ENCODE measurements at places on chromosomes 7 and 10.

DNA sequence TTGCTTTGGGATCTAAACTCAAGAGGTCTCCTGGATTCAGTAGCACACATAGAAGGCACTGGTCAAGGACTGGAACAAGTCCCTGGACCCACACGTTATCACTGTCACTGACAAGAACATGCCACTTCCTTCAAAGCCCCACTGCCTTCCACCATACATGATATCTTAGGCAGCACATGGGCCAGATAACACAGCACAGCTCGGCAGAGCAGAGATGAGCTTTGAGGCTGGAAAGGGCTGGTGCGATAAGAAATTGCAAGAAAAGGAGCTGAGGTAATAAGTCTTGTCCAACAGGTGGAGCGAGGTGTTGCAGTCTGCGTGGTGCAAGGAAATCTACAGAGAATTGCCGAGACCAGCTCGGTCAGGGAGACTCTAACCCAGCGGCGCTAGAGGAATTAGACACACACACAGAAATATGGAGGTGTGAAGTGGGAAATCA, 139.8 kb upstream of the CDK13 start:
- H3K36me3 ChIP-seq: no peaks in the 10 kb centered on the region
- no peaks in the 10 kb centered on the region for H3K4me1 ChIP-seq
- no peak for DNase-seq
- H3K27ac ChIP-seq: no peak overlapping the region

GRCh38 chr10:28601012-28601411, 68.1 kb downstream of the WAC start:
- H3K36me3 ChIP-seq: peaks cover 69% of the 10 kb centered on the region
- H3K4me3 ChIP-seq: no peak overlapping the region
- H3K27ac ChIP-seq: no peak overlapping the region
- DNase-seq: no peak
- peaks cover 20% of the 10 kb centered on the region for H3K4me1 ChIP-seq
- no peaks in the 10 kb centered on the region for H3K27me3 ChIP-seq

- no peak for DNase-seq
- H3K36me3 ChIP-seq: no peaks in the 10 kb centered on the region
- H3K27me3 ChIP-seq: no peaks in the 10 kb centered on the region
- peaks cover 14% of the 10 kb centered on the region for H3K4me1 ChIP-seq
Observed at GRCh38 chr10:126006906-126007305, 110.5 kb downstream of the FANK1 start.

DNA sequence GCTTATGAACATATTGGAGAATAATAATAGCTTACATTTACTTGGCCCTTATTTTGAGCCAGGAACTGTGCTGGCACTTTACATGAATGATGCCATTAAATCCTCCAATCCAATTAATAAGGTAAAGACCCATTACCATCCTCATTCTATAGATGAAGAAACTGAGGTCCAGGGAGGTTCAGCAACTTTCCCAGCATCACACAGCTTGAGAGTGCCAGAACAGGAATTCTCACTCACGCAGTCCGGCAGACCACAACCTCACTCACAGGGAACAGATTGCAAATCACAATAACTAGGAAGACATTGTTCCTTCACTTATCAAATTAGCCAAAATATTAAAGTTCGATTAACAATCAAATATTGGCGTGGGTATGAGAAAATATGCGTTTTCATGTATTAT, 18.3 kb downstream of the GPRIN2 start:
- no peak overlapping the region for H3K27ac ChIP-seq
- H3K4me3 ChIP-seq: no peak overlapping the region
- DNase-seq: no peak
- peaks cover 45% of the 10 kb centered on the region for H3K27me3 ChIP-seq
- H3K4me1 ChIP-seq: no peaks in the 10 kb centered on the region
- H3K36me3 ChIP-seq: no peaks in the 10 kb centered on the region

DNA sequence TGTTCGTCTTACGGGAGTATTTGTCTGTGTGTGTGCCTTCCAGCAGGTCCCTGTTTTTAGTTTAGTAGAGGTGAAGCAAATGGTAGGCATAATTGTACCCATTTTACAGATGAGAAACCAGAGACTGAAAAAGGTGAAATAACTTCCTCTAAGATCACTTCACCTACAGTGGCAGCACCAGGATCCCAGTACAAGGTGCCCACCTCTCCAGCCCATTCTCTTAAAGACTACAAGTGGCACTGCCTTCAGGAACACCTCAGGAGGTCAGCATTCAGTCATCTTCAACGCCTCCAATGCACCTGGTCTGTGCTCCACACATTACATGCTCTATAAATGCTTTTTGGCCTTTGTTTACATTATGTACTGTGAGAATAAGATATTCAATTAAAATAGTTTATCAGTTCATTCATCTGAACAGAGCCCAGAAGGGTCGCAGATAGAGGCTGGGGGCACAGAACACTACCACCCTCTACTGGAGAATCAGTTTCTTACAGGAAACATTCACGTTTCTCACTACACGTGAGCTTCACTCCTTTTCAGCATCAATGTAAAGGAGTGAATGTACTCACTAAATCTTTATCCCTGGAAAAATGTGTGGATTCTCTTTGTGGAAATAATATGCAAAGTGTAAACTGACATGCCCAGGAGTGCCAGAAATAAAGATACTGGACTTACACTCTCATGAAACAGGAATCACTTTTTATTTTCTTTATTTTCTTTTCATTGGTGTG, 45.5 kb upstream of the ABLIM1 start:
- no peaks in the 10 kb centered on the region for H3K36me3 ChIP-seq
- H3K27me3 ChIP-seq: no peaks in the 10 kb centered on the region
- H3K4me3 ChIP-seq: no peak overlapping the region
- DNase-seq: no peak
- H3K4me1 ChIP-seq: no peaks in the 10 kb centered on the region
- no peak overlapping the region for H3K27ac ChIP-seq

DNA sequence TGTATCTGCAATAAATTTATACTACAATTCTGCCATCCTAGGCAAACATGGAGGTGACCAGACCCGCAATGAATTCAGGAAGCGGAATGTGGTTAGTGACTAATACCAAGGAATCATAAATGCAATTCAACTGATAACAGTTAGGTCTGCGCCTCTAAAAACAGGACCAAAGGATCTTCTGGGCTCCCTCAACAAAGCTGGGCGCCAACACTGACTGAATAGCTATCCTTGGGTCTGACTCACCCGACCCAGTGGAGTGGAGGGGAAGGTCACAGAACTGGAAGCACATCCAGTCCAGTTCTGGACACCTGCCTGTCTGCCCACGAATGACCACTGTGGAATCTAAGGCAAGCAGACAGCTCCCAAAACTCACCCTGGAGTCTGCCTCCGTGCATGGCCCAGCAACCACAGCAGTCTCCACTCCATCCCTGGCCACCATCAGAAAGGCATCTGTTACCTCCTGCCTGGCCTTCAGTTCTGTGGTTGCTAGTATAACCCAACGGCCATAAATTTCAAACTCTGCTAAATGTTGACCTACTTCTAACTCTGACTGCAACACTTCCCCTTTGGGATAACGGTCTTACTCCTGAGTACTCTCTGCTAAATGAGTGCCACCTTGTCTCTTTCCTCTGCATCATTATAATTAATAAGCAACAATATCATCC, 43.0 kb upstream of the DLX6 start:
- H3K36me3 ChIP-seq: no peaks in the 10 kb centered on the region
- no peak overlapping the region for H3K4me3 ChIP-seq
- no peak for DNase-seq
- peaks cover 4% of the 10 kb centered on the region for H3K27me3 ChIP-seq
- H3K4me1 ChIP-seq: no peaks in the 10 kb centered on the region

DNA sequence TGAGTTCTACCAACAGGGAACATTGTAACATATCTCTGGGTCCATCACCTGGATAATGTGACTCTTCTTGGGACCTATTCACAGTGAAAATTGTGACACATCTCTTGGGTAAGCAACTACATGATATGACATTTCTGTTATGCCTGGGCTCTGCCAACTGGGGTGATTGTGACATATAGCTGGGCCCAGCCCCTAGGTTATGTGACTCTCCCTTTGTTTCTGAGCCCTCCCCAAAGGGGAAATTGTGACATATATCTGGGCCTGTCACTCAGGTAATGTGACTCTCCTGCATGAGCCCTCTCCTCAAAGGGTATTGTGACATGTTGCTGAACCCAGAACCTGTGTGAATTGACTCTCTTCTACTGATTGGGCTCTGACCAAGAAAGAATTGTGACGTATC, 22.4 kb upstream of the ZNF107 start:
- H3K27ac ChIP-seq: no peak overlapping the region
- H3K4me1 ChIP-seq: no peaks in the 10 kb centered on the region
- H3K27me3 ChIP-seq: no peaks in the 10 kb centered on the region
- DNase-seq: no peak
- H3K36me3 ChIP-seq: no peaks in the 10 kb centered on the region

All from activated B cell treated with CpG ODN at 0.5 μM for 24 hours (primary cell).